Muscle of arm (tissue), 14 donors: ENCODE measurements at places on chromosomes 1 and 21.

DNA sequence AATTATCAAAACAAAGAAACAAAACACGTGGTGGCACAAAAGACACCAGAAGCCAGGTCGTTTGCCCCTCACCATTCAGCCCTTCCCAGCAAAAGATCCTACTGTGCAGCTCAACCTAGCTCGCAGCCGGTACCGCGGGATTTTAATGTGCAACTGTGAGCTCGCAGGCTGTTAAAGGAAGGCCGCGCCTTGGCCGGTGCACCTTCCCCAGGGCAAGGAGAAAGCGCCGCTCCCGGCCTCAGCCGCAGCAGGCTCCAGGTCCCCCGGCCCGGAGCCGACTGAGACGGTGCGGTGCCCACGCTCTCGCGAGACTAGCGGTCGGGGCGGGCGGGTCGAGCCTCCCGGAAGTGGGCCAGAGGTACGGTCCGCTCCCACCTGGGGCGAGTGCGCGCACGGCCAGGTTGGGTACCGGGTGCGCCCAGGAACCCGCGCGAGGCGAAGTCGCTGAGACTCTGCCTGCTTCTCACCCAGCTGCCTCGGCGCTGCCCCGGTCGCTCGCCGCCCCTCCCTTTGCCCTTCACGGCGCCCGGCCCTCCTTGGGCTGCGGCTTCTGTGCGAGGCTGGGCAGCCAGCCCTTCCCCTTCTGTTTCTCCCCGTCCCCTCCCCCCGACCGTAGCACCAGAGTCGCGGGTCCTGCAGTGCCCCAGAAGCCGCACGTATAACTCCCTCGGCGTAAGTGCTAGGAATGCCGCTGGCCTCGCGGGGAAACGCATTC lies at the start of gene AGL:
TSS of gene AGL (plus strand) at position 618 of the 715 bp plus-strand sequence. CDS start 682 bp downstream, outside the sequence.
- peak; percentile 80 for DNase-seq

- DNase-seq: no peak
These were observed 299.0 kb downstream of the TPR start for GRCh38 chr1:186076006-186076405.

DNA sequence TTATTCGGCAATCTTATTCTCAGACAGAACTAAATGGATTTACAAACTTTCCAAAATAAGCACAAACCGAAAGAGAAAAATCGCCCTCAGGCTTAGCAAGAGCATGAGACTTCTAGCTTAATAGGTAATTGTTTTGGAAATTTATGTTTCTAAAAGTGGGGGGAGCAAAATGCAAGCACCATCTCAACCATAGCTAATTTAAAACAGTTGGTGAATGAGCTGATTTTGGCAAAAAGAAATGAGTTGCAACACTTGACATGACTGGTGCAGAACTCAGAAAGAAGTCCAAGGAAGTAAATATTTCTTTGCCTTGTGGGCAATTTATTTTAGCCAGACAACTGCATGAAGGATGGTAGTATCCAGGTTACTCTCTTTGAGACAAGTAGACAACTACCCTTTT lies 71.5 kb upstream of the PTGFR start:
- DNase-seq: no peak

DNA sequence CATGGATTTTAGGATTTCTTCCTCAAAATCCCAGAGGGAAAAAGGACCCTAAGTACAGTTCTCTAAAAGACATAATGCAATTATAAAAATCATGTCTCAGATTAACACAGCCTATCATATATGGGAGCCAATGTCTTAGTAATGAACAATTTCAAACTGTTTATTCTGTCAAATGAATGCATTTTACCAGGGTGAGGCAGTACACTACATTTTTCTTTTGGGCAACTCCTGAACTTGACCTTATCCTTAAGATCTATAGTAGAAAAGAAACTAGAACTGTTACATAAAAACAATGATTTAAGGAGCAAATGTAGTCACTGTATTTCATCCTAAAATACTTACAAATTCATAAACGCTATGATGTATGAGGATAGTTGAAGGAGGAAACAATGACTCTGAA lies 226.3 kb upstream of the B3GALT2 start:
- DNase-seq: no peak

- DNase-seq: no peak
These were observed 15.3 kb downstream of the NPHP4 start for GRCh38 chr1:5976726-5977493.

- peak; percentile 11 for DNase-seq
These were observed 821 bp upstream of the KHDRBS1 start for GRCh38 chr1:32012709-32013385.

DNA sequence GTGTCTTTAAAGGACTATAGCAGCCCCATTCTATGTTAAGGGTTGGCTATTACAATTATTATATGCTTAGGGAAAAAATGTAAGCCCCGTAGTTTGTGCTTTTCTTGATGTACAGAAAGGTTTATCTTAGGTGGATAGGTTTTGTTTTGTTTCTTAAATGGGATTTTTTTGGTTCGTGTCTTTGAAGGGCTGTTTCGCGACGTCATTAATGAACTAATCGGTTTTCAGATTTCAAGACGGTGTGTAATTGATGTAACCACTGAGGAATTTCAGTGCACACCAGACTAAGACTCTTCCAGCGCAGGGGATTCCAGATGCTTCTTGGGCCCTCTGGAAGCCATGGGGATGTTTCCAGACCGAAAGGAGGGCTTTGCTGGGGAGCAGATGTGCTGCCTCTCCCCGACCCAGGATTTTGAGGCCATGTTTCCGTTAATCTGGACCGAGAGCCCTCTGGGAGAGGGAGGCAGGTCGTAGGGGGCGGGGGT lies 4.8 kb upstream of the SIM2 start:
- DNase-seq: no peak

GRCh38 chr1:37234941-37235418 lies 200.7 kb upstream of the GRIK3 start:
- no peak for DNase-seq

DNA sequence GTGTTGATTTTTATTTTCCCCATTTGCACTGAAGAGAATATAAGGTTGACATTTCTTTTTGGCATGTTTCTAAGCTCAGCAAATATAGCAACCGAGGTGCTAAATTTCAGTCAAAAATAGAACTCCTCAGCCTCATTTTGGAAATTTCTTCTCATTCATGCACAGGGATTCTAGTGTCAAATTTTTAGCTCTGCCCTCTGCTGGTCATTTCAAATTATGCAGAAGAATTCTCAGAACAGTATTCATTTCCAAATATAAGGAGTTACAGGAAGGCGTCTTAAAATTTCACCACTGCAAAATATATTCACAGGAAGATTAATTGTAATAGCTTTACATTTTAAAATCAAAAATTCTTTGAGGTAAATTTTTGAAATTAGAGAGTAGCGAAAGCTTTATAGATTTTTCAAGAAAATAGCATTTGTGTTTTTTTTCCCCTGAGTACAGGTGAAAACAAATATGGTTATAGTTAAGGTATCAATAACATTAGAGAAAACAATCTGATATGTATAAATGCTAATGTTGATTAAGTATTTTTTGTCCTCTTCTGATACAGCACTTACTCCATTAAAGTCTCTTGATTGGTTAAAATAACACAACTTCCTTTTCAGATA lies 57.9 kb downstream of the FMN2 start:
- peak; percentile 50 for DNase-seq

- DNase-seq: no peak
These were observed 5.9 kb upstream of the MROH9 start for GRCh38 chr1:170929412-170929834.

DNA sequence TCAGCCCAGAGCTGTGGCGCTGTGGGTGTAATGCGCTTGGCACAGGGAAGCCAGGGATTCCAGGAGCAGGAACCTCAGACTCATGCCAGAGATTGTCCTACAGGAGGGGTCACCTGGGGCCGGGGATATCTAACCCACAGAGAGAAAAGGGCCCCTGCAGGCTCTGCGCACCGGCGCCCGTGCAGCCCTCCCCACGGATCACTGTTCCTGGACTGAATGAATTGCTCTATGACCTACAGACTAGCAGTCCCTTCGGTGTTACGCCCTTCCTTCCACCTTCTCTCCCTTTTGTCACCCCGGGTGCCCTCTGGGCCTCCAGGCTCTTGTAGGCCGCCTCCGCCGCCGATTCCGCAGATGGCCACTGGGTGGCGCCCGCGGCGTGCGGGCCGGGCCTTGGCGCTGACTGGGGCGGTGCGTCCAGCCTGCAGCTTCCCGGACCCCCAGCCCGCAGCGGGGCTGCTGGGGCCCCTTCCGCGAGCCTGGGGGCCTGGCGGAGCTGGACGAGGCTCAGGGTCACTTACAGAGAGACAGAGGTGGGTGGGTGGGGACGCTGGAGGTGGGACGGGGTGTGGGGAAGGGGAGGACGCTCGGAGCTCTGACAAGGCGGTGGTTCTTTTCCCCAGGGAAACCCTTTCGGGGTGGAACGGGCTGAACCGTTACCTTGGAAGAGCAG lies 101.3 kb downstream of the IER5 start:
- peak; percentile 65 for DNase-seq

DNA sequence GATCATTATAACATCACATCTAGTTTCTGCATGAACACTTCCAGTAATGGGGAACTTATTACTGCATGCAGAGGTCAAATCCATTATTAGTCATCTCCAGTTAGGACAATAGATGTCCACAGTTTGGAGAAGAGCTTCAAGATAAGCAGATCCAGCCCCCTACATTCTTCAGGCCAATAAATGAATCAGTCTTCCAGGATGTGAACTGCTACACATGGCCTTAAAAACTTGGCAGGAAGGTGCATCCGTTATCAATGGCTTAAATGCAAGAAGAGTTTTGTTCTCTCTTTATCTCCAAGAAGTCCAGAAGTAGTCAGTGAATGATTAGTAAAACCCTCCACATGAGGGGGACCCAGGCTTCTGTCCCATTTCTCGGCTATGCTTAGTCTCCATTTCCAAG lies 70.8 kb downstream of the DMRTA2 start:
- DNase-seq: no peak

- DNase-seq: no peak
These were observed 34.1 kb downstream of the RAP1A start for GRCh38 chr1:111653709-111654108.

- DNase-seq: no peak
These were observed 262.8 kb upstream of the PRMT6 start for GRCh38 chr1:106793651-106794050.

DNA sequence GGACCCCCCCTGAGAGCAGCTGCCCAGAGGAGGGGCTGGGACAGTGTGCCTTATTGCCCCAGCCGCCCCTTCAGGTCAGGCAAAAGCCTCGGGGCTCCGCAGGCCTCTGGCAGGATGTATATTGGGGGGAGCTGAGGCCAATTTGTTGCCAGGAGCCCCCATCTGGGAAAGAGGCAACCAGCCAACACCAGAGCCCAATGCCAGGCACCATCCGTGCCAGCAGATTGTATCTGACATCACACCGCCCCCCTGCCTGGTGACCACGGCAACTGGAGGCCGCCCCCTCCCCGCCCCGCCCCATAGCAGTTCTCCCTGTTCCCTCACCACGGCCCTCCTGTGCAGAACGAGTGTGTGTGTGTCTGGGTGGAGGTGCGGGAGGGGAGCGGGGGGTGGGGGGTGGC lies 3.6 kb upstream of the PLEKHG5 start:
- no peak for DNase-seq
